ENCODE measurements at places on chromosomes 4 and X. TPM values are rescaled to one million over a fixed set of nuclear protein-coding genes. Genes with fewer than 3 reads are reported as not detected.

Gene SHOX
- total RNA-seq: not detected

Gene MAGED4
- total RNA-seq: 64.9 TPM

Gene GPR143
- total RNA-seq: 3.6 TPM

Gene TENM3
- total RNA-seq: 24.7 TPM

Gene TRO
- 14.2 TPM for total RNA-seq

Gene PAK3
- total RNA-seq: 0.52 TPM

Gene ASB9
- total RNA-seq: not detected

Measured in epithelial cell of alveolus of lung (primary cell).